ENCODE measurements at places on chromosomes 13 and 19.

DNA sequence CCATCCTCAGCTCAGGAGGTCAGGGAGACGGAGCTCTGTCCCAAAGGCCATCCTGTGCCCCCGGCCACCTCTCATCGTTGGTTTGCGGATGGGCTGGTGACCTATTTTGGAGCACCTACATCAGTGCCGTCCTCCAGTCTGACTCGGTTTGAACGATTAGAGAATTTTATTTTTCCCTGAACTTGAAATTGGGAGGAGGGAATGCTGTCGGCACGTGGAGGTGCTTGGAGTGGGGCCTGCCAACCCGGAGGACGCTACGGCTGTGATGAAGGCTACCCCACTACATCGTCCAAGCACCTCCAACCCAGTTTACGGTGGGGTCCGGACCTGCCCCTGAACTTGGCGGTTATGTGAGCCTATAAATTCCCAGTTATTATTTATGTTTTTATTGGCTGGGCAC lies 3.0 kb upstream of the ZNF554 start:
- no peak for DNase-seq

GRCh38 chr19:43337737-43338136 lies 15.7 kb upstream of the CD177 start:
- DNase-seq: no peak

GRCh38 chr13:113211774-113212173 lies 2.4 kb downstream of the CUL4A start:
- no peak for DNase-seq

- peak; percentile 97 for DNase-seq
Measured at GRCh38 chr19:10380313-10381102, at the start of gene TYK2. TYK2 (minus strand) TSS chr19:10380572; CDS start chr19:10378406, 2,166 bp downstream.

DNA sequence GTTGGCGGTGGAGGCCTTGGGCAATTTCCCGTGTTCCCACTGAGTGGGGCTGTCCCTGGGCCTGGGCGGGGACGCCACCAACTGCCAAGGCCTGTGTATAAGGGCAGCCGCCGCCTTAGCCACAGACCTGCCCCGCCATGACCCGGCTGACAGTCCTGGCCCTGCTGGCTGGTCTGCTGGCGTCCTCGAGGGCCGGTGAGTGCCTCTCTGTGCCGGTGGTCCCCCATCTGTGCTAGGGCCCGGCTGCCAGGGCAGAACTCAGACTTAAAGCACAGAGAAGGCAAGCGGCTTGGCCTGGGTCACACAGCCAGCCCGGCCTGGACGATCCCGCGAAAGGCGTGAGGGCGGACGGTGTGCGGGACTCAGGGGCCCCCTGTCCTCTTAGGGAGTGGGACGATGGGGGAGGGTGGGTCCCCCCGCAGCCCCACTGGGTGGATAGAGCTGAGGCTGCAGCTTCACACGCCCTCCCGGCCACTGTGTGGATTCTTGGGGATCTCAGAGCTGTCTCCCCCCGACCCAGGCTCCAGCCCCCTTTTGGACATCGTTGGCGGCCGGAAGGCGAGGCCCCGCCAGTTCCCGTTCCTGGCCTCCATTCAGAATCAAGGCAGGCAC lies at the start of gene AZU1:
TSS of gene AZU1 (plus strand) at position 128 of the 612 bp plus-strand sequence. CDS start at position 138, 10 bp downstream.
- DNase-seq: no peak

- no peak for DNase-seq
Measured at GRCh38 chr13:19181621-19182485, at the start of gene TUBA3C. TUBA3C (minus strand) TSS chr13:19181824; CDS start chr13:19181747, 77 bp downstream.

DNA sequence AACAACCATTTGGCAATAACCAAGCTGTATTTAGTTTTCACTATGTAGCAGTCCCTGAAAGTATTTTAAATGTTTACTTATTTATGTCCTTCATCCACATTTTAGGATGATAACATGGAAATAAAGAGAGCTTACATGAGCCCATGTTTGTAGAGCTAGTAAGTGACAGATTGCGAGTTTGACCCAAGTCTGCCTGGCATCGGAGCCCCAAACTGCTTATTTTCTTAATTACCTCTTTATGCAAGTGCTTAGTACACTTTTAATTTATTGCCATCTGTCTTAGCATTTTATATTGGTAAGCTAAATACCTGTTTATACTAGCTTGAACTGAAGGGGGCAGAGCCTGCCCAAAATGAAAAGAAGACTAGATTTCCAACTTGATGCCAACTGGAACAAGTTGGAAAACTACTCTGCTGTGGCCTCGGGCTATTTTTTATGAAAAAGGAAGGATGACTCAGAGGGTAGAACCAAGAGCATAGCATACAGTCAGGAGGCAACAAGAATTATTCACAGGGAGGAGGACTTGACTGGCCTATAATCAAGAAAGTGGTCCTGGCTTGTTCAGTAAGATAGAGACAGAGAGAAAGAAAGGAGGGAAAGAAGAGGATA lies 150.2 kb downstream of the NDFIP2 start:
- DNase-seq: peak; percentile 25

DNA sequence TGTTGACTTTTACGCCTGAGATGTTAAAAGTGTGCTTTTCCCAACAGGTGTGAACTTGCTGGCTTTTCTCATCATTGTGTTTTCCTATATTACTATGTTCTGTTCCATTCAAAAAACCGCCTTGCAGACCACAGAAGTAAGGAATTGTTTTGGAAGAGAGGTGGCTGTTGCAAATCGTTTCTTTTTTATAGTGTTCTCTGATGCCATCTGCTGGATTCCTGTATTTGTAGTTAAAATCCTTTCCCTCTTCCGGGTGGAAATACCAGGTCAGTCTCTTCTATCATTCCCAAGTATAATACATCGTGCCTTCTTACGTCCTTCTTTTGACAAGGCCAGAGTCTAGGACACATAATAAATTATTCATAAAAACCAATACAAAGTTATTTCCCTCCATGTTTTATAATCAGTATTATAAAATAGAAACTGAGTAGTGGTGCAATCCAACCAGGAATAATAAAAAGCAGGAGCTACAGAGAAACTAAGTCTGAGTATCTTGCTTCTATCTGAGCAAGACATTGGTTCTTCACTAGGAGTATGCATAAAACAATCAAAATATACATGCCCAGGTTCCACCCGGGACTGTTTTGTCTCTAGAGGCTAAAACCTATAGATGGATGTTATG lies 57.9 kb downstream of the RXFP2 start:
- peak; percentile 59 for DNase-seq

DNA sequence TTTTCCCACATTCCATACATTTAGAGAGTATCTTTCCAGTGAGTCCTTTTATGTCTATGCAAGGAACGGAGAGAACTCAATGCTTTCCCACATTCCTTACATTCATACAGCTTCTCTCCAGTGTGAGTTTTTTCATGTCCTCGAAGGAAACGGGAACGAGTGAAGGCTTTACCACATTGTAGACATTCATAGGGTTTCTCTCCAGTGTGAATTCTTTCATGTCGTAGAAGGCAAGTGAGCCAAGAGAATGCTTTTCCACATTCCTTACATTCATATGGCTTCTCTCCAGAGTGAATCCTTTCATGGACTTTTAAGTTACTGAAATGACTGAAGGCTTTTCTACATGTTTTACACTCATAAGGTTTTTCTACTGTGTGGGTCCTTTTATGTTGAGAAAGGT lies 17.1 kb downstream of the ZNF823 start:
- no peak for DNase-seq

DNA sequence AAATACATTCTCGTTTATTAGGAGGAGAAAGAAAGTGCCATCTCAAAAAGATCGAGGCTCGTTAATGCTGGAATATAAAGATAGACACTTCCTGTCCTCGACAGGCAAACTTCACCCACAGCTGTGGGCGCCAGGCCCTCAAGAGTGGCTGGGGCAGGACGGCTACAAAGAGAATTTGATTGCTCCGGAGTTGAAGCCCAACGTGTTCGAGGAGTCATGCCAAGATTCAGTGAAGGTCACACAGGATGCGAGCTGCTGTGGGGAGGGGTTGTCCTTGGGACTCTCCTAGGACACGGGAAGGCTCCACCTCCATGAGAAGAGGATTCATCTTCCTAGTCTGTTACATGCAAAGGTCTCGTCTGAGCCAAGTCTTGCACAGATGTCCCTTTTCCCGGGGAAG lies 16.3 kb upstream of the PTPRS start:
- no peak for DNase-seq

GRCh38 chr19:12779162-12779993 lies 4.0 kb upstream of the HOOK2 start:
- peak; percentile 45 for DNase-seq

- DNase-seq: no peak
Measured at GRCh38 chr13:51999921-52000320, 11.3 kb downstream of the ATP7B start.

DNA sequence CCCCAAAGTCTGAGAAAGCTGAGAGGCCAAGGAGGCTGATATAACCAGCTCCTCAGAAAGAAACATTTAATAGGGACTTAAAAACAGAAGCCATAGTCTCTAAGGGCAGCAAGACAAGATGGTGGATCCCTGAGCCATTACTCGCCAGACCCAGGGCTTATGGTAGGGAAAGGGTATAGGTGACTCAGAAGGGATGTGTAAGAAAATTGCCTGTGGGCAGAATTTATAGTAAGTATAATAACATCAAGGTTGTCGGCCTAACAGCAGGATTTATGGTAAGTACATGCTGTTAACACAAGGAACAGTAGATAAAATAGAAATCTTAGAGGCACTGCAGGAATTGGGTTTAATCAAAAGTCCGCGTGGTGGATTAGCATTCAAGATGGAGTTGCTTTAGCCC lies 14.7 kb downstream of the KBTBD6 start:
- DNase-seq: no peak

All from SW480 (cell line).